ENCODE measurements at places on chromosomes 1 and 21. TPM values are rescaled to one million over a fixed set of nuclear protein-coding genes. Genes with fewer than 3 reads are reported as not detected.

DNA sequence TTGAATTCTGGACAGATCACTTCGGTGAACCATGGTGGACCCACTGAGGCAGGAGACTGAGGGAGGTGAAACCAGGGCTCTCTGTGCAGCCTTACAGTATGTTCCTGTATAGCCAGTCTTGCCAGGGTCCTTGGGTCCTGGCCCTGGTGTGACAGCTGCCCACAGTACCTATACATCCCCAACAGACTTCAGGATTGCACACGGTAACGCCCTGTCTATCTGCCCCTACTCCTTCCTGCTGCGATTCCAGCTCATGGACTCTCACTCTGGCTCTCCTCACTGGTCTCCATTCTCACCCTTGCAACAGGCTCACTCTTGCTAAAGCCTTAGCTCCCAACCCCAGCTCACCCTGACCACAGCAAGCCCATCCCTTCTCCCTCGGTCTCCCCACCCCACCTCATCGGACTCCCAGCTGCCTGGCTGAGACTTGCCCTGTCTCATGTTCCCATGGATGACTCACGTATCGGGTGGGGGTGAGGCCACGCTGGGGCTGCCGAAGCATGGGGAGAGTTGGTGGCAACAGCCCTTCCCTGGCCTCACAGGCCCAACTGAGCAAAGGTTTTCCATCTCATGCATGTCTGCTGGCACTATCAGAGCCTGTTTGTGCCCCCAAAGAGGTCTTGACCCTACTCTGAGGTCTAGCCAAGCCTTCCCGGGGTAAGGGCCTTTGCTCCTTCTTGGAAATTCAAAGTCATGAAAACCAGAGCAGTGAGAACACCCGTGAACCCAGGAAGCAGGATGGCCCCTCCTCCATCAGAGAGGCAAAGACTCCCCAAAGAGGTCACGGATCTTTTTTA, 7.1 kb downstream of the PHLDA3 start:
- no peak for DNase-seq

DNA sequence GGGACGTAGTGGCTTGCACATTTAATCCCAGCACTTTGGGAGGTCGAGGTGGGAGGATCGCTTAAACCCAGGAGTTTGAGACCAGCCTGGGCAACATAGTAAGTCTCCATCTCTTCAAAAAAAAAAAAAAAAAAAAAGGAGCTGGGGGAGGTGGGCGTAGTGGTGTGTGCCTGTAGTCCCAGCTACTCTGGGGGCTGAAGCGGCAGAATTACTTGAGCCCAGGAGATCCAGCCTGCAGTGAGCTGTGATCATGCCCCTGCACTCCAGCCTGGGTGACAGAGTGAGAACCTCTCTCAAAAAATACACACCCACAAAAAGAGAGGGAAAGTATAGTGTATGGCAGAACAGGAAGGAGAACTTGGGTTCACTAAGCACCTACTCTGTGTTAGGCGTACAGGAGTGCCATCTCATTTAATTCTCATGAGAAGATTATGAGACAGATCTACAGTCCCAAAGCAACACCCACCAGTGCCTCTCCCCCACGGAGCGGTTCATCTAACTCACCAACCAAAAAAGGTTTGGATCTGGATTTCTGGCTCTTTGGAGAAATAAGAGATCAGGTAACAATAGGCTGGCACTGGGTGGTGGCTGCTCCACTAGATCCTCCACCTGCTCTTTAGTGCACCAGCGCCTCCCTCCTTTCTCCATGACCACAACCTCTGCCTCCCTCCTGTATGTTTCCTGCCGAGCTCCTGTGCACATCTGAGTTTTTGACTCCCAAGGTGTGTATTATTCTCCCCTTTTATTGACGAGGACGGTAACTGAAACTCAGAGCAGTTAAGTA, 1.4 kb upstream of the TRAF5 start:
- DNase-seq, result no peak

DNA sequence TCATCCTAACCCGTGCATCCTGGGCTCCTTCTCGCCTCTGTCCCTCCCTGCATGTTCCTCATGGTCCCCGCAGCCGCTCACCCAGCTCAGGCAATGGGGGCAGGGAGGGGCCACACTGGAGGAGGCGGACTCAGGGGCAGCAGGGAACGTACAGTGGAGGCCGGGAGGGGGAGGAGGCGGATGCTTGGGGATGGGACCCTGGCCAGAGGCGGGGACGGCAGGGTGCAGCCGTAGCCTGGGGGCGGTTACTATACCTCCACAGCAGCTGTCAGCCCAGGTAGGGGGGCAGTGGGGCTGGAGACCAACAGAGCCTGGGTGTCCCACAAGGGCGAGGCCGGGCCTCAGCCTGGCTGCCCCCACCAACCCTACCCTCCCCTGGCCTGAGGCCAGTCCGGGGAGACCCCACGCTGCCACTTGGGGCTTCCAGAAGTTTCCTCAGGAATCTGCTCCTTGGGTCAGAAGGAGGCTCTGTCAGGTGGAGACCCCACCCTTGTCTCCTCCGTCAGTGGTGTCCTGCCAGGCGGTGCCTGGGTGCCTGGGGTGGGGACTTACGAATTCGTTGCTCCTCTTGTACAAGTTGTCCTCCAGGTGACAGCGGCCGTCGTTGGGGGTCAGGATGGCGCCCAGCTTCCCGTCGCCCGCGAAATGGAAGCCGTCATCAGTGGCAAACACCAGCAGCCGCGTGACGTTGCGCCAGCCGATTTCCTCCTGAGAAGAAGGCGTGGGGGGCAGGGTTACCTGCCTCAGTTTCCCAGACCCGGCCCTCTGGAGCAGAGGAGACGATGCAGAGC, 20.7 kb downstream of the ITGB2 start:
- DNase-seq, result no peak

DNA sequence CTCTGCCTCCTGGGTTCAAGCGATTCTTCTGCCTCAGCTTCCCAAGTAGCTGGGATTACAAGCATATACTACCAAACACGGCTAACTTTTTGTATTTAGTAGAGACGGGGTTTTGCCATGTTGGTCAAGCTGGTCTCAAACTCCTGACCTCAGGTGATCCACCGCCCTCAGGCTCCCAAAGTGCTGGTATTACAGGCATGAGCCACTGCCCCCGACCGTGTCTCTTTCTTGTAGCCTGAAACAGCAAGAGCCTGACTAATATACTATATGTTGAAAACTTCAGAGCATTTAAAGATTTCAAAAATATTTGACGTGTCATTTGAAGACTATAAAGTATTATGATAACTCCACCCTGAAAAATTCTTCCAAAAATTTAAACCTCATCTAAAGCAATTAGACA, 71.7 kb upstream of the ZNF648 start:
- DNase-seq, result no peak

- DNase-seq, result no peak
Observed at GRCh38 chr1:29632806-29633615, 396.7 kb downstream of the PTPRU start.

DNA sequence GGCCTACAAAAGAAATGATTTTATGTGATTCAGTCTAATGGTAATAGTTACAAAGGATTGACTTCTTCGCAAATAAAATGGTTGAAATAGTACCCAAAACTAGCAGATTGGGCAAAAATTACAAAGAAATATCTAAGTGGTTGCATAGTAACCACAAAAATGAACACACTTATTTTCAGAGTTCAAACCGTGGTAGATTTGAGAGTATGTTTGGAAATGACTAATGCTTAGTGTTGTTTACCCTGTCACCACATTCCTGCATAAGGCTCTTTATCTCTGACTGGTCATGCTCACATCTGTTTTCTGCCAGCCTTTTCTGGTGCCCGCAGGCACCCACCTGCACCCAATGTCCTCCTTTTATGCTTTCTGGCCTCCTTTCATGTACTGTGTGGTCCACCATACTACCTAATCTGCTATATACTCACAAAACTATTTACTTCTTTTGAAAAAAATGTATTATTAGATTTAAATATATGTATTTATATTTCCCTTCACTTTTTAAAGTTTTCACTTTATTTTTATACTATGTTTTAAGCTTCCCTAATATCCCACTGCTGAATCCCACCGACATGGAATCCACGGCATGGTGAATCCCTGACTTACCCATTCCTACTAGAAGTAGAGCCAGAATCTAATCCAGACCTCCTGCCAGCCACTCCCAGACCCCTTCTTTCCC, 30.3 kb downstream of the PTPRC start:
- no peak for DNase-seq

DNA sequence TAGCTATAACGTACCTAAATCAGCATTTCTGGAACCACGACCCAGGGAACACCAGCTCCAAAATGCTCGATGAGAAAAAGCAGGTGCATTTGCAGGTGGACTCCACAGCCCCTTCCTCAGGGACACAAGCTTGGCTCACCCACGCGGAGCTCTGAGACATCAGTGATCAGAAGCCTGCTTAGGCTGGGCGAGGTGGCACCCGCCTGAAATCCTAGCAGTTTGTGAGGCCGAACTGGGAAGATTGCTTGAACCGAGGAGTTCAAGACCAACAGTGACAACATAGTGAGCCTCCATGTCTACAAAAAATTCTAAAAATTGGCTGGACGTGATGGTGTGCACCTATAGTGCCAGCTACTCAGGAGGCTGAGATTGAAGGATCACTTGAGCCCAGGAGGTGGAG, 2.5 kb upstream of the TSPEAR start:
- no peak for DNase-seq

DNA sequence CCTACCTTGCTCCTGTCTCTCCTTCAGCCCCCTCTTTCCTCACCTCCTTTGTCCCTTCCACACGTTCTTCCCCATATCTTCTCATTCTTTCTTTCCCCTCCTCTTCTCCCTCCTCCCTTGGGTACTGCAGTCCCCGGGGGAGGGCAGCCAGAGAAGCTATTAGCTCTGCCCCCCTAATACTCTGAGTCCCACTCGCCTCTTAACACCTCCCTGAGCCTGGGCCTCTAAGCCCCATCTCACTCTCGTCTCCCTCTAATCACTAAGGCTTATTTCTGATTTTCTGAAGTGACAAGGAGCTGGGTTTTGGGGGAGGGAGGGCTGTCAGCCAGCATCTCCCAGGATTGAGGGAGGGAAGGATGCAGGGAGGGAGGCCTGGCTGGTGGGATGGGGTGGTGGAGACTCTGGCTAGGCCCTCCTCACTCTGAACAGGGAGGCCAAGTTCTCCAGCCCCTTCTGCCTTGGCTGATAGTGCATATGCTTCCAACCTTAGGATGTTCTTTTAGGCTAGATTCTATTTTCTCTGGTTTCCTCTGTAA, 25.6 kb upstream of the DMBX1 start:
- DNase-seq, result no peak

- DNase-seq, result no peak
Observed at GRCh38 chr1:152928671-152929070, 18.3 kb upstream of the SPRR5 start.

- DNase-seq, result no peak
Observed at GRCh38 chr1:230072296-230072695, 5.3 kb downstream of the GALNT2 start.

DNA sequence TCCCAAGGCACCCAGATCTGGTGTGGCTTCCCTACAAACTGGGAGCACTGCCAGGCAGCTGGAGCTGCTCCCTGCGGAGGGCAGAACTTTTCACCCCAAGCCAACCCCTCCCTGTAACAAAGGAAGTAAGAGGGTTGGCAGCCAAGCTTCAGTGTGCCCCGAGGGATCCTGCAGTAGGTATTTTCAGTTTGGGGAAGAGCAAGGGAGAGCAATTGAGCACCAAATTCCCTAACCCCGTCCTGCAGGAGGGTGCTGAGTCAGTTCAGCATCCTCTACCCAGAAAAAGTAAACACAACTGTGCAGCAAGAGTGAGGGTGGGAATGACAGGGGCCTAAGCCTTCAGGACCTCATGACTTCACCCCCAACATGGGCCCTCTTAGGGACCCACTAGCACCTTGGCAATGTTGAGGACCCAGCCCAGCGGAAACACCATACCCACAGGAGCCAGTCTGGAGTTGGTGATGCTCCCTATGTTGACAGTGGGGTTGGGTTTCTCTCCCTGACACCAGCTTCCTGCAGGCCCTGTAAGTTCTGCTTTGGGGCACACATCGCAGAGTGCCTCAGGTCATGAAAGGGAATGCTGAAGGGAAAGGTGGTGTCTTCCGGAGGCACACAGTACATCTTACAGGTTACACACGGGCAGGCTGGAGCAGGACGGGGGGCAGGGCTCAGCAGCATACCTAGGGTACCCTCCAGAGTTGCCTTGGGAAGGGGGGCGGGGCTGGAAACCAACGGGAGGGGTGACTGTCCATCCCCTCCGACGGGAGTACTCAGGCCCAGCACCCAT, 14.8 kb downstream of the SH3BP5L start:
- DNase-seq, result no peak

GRCh38 chr1:34361121-34361520, 184.4 kb downstream of the C1orf94 start:
- no peak for DNase-seq

DNA sequence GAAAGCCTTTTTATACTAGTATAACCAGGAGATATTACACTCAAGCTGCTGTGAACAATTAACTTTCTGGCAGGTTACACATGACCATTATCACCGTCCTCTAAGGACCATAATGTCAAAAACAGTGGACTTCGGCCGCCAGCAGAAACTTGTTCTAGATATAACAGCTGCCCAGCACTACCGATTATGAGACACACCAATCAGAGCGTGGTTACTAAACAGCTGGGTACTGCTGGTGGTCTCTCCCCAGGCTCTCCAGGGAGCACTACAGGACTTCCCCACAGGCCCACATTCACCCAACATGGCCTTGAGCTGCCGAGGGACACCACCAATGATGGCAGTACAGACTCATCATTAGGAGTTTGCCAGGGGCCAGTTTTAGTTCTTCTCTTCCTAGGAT, 57.9 kb upstream of the CTBS start:
- no peak for DNase-seq

- no peak for DNase-seq
Observed at GRCh38 chr1:92992054-92992453, 30.8 kb upstream of the DIPK1A start.

- DNase-seq, result no peak
Observed at GRCh38 chr1:40868051-40868723, 6.0 kb upstream of the CITED4 start.

- no peak for DNase-seq
Observed at GRCh38 chr1:19771350-19771749, 28.4 kb downstream of the TMCO4 start.

Gene RGS8
- 0.31 TPM for total RNA-seq

Gene PIGR
- total RNA-seq, result 0.17 TPM

Gene NHLH1
- 0.65 TPM for total RNA-seq

Gene GFI1
- 1.1 TPM for total RNA-seq

Measured in OCI-LY7 (cell line).